NCI-H446 (cell line): ENCODE measurements at places on chromosomes 2 and 18.

DNA sequence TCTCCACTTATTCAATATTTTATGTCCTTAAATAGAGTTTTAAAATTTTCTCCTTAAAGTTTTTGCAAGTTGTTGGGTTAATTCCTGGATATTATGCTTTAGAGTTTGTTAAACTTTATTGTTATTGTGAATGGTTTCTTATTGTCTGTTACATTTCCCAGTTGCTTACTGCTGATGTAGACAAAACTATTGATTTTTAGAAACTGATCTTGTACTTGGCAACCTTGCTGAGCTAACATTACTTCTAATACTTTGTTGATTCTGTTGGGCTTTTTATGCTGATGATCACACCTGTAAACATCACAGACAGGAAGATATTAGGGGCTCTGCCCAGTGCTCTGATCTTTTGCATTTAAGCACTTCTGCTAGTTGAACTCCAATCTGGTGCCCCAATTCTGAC, 2.8 kb upstream of the CLIP4 start:
- no peak for DNase-seq

GRCh38 chr2:12177455-12178288, 431.2 kb downstream of the LPIN1 start:
- DNase-seq = no peak

- DNase-seq = no peak
These were observed 187.1 kb downstream of the GULP1 start for GRCh38 chr2:188478724-188479123.

- no peak for DNase-seq
These were observed 110.2 kb downstream of the OLA1 start for GRCh38 chr2:174138161-174138560.

DNA sequence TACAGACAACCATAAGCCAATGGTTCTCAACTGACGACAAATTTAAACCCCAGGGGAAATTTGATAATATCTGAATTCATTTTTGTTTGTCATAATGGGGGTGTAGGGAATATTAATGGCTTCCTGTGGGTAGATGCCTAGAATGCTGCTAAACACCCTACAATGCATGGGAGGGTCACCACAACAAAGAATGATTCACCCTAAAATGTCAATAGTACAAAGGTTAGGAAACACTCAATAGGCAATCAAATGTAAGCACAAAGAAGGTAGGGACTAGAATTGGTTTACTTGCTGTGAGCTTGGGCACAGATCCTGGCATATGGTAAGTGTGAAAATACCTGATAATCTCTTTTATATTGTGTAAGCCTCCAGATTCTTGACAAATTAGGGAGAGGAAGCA, 20.1 kb upstream of the FANCL start:
- no peak for DNase-seq

DNA sequence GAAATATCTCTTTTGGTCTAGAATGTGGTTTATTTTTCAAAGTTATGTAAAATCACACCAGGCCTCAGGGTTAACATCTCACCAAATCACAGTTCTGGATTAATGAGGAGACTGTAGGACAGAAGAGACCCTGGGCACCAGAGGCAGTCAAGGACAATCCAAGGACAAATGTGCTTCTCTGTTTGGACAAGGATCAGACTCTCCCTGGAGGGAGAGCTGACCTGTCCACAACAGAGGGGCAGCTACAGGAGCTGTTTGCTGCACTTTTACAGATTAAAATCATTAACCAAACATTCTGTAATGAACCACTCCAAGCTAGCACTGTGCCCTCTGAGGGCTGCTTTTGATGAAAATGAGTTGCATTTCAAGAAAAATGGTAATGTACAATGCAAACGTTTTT, 690.6 kb upstream of the SLC8A1 start:
- no peak for DNase-seq

GRCh38 chr2:46350029-46350689, 53.0 kb downstream of the EPAS1 start:
- no peak for DNase-seq

DNA sequence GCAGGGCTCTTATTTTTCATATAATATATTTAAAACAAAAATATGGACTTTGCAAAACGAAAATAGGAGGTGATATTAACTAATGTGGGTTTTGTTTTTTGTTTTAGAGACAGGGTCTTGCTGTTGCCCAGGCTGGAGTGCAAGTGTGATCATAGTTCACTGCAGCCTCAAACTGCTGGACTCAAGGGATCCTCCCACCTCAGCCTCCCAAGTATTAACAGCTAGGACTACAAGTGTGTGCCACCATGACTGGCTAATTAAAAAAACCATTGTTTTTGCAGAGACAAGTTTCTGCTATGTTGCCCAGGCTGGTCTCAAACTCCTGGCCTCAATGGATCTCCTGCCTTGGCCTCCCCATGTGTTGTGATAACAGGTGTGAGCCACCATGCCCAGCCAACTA, 70.4 kb upstream of the FZD5 start:
- DNase-seq = no peak

DNA sequence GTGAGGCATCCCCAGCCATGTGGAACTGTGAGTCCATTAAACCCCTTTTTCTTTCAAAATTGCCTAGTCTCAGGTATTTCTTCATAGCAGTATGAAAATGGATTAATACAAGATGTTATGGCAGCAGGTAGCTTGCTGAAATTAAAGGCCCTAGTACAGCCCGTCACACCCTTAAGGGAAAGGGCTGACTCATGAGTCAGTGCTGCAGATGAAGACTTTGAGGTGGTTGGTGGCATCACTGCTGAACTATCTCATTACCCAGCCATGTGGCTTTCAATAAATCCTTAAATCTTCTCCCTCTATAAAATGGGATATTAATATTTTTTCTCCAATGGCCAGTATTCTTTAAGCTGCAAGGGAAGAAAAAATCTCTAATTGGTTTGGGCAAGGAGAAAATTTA, 226.1 kb upstream of the CCDC68 start:
- DNase-seq = no peak

- no peak for DNase-seq
These were observed at the start of gene FRZB for GRCh38 chr2:182866461-182867406. Gene FRZB (minus strand): TSS chr2:182866637. CDS start chr2:182866552, 85 bp downstream.

DNA sequence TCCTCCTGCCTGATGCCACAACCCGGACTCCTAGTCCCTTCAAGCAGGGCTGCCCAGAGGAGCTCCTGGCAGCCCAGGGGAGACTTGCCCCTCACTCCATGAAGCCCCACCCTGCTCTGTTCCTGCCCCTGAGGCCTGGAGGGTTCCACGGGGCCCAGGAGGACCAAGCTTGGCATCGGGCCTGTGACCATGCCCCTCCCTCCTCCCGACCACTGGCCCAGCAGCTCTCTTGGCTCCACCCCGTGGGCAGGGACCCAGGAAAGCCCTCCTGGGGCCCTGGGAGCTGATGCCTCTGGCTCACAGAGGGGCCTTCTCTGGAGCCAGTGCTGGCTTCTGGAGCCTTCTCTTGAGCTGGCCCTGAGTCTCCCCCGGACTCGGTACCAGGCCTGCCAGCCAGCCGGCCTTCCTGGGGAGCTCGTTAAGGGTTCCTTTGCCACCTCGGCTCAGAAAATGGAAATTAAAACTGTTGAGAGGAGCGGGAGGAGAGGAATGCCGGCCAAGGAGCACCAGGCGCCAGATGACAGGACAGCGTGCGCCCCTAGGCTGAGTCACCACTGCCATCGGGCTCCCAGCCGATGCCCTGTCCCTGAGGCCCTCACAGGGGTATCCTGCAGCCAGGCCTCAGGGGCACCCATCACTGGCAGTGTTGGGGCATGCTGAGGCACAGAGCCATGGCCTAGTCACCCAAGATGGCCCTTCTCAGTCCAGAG, 40.6 kb upstream of the SNED1 start:
- no peak for DNase-seq

- no peak for DNase-seq
These were observed 154.2 kb downstream of the FAM210A start for GRCh38 chr18:13572148-13572547.

- DNase-seq = no peak
These were observed 1420.0 kb upstream of the CDH2 start for GRCh38 chr18:29596959-29597358.

DNA sequence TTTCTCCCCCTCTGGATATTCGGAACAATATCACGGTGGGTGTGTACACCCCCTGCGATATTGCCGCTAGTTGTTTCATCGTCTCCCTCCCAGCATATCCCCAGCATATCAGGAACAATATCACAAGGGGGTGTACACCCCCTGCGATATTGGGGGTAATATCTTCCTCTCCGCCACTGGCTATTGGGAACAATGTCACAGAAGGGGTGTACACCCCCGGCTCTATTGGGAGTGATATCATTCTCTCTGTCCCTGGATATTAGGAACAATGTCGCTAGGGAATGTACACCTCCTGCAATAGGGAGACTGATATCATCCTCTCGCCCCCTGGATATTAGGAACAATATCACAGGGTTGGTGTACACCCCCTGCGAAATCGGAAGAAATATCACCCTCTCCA, 1932.0 kb downstream of the SUCLG1 start:
- no peak for DNase-seq

GRCh38 chr2:107430006-107430405, 396.7 kb upstream of the RGPD4 start:
- no peak for DNase-seq

DNA sequence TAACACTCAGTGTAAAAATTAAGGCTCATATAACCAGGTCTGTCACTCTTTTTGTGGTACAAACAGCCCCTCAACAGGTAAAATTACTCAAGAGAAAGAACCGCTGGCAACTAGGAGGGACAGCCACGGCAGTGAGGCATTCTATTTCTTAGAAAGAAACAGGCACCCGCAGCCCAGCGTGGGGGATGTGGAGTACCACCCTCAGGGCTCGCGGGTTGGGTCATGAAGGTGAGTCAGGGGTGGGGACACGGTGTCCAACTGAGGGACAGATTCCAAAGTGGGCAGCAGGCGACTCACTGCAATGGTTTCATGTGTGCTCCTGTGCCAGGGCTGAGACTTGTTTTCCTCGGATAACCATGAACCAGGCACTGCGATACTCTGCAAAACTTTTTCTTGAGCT, 129.4 kb downstream of the DTNB start:
- DNase-seq = no peak

- DNase-seq = no peak
These were observed 494.2 kb upstream of the SPHKAP start for GRCh38 chr2:228675646-228676045.

DNA sequence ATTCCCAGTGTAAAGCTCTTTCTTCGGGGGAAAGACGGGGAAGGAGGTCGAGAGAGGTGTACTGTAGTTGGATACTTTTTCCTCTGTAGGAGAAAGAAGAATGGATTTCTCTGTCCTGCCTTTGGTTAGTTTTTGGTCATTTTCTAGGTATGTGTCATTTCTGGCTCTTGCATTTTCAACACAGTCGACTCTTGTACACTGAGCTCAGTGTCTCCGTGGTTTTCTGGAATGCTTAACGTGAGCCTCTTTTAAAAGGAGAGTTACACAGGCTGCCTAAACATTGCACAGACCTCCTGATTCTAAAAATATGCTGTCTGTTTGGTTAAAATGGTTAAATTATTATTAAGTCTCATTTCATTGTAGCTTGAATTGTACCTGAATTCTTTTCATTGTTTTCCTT, 21.8 kb upstream of the GLS start:
- no peak for DNase-seq

DNA sequence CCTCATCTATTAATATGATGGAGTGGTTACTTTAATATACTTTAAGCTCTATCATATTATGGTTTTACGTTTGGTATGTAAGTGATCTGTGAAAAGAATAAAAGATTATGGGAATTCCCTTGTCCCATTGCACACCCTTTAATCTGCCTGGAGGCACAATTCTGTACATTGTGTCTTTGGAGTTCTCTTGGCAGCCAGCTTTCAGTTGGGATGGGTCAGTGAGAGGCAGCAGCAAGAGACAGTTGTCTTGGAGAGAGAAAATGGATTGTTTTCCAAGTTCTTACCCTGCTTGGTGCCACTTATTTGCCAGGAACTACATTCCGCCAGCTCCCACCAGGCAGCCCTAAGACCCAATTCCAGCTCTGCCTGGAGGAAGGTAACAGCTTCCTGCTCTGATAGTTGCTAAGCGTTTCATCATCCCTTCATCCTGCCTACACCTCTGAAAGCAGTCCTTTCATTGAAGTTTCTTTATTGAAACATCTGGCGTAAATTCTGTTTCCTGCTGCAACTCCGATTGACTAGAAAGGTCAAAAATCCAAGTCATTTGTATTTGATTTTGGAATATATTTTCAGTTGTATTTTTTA, 365.2 kb downstream of the AKAIN1 start:
- peak; percentile 71 for DNase-seq

DNA sequence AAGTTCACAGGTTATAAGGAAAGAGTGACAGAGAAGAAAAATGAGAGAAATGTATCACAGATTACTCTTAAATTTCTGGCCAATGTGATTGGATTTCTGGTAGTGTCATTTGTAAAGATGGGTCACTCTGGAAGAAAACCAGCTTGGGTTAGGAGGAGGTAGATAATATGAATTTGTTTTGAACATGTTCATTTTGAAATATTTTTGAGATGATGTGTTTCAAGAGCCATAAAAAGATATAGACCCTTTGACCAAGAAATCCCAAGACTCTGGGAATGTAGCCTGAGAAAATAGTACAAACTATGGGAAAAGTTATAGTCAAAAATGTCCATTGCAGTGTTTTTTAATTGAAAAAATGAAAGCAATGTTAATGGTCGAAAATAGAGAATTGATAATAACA, 70.7 kb downstream of the CALCRL start:
- no peak for DNase-seq

- DNase-seq = peak; percentile 31
These were observed 66.2 kb downstream of the ACVR2A start for GRCh38 chr2:147910990-147911473.

- DNase-seq = no peak
These were observed 1.4 kb downstream of the CIB4 start for GRCh38 chr2:26639685-26640243.

- DNase-seq = no peak
These were observed 42.7 kb downstream of the GFPT1 start for GRCh38 chr2:69344305-69344704.

- DNase-seq = no peak
These were observed 361.4 kb downstream of the EPHA4 start for GRCh38 chr2:221210686-221211085.

DNA sequence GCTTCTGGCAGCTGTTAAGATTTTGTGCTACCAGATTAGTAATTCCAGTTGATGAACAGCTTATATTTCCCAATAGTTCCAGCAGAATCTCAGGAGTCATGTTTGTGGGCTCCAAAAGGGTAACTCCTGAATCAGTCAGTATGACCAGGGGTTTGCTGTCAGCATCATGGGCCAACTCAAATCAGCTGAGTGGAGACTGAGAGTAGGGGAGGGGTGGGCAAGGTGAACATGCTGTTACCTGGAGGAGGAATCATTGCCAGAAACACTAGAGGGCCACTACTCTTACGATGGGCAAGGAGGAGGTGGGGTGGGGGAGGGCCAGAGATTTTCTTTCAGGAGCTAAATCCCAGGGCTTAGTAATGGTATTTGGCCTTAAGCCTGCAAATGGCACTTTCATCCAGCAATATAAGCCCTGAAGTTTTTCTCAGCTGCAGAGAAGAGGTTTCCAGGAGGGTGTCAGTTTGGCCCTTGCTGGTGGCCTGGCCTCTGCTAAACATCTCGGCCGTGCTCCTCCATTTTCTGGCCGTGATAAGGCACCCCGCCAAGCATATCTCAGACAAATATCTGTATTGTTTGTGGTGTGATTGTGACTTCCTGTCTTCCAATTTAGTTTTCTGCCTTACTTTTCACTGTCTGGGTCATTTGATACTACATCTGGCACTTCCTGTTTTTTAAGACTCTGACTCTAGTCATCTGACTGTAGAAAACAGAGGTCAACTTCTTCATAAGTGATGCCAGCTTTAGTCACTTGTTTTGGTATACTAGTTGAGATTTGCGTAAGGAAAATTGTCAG, 120.5 kb upstream of the CXCR4 start:
- no peak for DNase-seq

GRCh38 chr2:237290261-237290660, 123.7 kb downstream of the COL6A3 start:
- DNase-seq = no peak

- DNase-seq = peak; percentile 65
These were observed 219.6 kb downstream of the MBD2 start for GRCh38 chr18:54004828-54005227.
